Renal cortex interstitium (tissue), 15 donors: ENCODE measurements at places on chromosomes 13 and 19. TPM values are rescaled to one million over a fixed set of nuclear protein-coding genes. Genes with fewer than 3 reads are reported as not detected.

GRCh38 chr13:112345826-112346172 lies 30.4 kb upstream of the SPACA7 start:
- DNase-seq: no peak

- DNase-seq: no peak
These were observed at the start of gene ARHGEF18 for GRCh38 chr19:7348587-7349230. Gene ARHGEF18, plus strand, starts transcription at chr19:7348937. Its CDS starts 13,954 bp downstream, at chr19:7362891.

DNA sequence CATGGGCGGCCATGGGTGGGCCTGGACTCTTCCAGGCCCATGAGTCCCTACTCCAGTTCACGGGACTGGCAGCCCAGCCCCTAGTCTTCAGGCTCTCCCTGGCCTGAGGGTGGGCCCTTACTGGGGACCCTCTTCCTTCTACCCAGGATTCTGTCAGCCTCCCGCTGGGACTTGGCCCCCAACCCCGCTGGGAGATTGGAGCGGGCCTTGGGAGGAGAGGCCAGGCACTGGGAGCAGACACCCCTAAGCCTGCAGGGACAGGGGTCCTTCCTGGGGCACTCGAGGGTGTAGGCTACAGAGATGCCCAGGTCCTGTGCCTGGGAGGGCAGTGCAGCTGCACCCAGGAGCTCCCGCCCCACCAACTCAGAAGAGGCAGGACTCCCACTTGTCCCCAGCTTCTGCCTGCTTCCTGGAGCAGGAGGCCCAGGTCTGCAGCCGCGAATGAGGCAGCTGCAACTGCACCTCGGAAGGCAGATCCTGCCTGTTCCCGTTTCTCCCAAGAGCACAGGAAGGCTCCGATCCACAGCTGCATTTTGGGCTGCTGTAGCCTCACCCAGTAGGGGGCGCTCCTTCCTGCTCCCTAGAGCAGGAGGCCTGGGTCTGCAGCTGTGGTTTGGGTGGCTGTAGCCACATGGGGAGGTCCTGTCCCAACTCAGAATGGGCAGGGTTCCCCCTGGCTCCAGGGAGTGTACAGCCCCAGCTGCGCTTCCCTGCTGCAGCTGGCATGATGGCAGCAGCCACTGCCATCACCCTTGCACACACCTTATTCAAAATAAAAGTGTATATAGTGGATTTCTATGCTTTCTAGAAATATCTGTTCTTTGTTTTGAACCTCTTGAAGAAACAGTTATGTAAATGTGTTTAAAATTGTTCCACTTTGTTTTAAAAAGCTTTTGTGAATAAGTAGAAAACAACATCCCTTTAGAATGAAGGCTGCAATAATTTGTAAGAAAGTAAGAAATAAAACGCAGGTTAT lies 46.8 kb downstream of the TEX26 start:
- no peak for DNase-seq

Gene MAG
- polyA plus RNA-seq: 4.8 TPM

DNA sequence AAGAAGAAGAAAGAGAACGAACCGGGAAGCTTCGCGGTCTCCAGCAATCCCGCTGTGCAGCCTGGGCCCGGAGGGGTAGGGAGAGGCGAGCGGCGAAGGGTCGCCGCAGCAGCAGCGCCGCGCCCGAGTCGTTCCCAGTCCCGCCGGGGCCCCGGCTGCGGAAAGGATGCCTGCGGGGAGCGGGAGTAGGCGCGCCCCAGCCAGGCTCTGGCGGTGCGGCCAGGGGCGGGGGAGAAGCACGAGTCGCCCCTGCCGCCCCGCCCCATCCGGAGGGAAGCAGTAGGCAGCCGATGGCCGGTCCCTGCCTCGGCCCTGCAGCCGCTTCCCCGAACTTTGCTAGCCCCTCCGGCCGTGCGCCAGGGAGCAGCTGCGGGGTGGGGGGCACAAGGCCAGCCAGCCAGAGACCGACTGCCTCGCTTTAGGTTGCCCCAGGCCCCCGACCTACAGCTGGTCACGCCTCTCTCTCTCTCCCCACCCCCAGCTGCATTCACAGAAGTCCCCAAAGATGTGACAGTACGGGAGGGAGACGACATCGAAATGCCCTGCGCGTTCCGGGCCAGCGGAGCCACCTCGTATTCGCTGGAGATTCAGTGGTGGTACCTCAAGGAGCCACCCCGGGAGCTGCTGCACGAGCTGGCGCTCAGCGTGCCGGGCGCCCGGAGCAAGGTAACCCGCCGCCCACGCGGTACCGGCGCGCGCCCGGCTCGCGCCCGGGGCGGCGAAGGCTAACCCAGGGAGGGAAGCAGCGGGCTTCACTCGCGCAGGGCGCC lies 1.1 kb downstream of the VSTM2B start:
- DNase-seq: no peak

Gene SPACA4
- polyA plus RNA-seq: 0.26 TPM

Gene EFNB2
- 135 TPM for polyA plus RNA-seq

DNA sequence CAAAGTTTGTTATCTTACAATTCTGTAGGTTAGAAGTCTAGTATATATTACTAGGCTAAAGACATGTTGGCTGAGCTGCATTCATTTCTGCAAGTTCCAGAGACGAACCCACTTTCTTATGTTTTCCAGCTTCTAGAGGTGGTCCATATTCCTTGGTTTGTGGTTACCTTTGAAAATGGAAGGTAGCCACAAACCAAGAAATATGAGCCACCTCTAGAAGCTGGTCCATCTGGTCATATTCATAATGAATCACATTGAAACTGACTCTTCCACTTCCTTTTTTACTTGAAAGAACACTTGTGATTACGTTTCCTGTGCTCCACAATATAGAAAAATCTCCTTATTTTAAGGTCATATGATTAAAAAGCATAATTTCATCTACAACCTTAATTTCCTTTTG lies 943.0 kb upstream of the PCDH9 start:
- DNase-seq: no peak

GRCh38 chr13:74476365-74476764 lies 342.2 kb upstream of the KLF12 start:
- DNase-seq: no peak

DNA sequence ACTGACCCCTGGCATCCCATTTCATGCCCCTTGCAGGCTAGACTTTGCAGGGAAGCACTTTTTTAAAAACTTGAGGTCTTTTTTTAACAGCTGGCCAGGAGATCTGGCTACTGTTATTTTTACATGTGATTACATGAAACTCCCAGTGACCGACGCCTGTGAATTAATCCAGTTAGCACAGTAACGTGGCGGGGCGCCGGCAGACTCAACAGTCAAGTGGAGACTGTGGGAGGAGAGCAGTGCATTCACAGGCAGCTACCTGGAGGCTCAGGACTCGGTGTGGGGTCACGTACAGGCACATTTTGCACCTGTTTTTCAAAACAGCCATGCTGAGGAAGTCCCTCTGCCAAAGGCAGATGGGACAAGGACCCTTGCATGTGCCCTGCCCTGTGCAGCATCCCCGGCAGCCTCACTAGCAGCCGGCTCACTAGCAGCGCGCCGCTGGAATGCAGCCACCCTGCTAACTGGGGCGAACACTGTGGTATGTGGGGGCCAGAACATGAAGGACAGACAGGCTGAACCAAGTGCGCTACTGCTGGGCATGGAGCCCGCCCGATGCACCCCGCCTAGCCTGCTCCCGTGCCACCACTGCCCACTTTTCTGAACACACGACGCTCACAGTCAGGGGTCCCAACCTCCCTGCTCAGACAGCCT lies 18.7 kb downstream of the CAPS start:
- no peak for DNase-seq

DNA sequence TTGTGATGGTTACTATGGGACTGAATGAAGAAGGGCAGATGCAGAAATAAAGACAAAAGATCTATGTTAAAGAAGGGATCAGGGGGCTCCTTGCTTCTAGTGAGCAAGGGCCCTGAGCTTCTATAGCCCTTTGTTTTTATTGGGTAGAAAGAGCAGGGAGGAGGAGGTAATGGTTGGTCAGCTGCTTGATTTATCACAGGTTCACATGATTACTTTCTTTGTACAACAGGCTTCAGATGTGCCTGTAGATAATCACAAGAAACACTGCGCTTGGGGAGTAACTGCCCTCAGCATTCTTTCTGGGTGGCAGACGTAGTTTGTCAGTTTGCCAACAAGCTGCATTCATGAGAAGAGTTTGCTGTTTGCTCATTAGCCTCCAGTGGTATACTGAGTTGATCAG lies 4.8 kb upstream of the ZNF439 start:
- no peak for DNase-seq

DNA sequence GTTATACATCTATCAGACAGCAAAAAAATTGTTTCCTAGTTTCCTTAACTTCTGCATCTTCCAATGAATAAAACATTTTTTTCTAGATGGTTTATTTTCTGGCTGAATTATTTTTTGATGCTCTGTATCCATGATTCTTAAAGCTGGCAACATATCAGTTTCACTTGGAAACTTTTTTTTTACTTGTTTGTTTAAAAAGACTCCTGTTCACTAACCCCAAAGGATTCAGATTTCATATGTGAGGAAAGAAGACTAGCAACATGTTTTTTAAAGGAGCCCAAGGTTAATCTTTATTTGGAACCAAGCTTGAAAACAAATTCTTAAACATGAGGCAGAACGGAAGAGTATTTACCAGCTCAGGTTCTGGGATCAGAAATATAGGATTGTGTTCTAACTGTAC lies 632.3 kb downstream of the SLITRK6 start:
- no peak for DNase-seq

DNA sequence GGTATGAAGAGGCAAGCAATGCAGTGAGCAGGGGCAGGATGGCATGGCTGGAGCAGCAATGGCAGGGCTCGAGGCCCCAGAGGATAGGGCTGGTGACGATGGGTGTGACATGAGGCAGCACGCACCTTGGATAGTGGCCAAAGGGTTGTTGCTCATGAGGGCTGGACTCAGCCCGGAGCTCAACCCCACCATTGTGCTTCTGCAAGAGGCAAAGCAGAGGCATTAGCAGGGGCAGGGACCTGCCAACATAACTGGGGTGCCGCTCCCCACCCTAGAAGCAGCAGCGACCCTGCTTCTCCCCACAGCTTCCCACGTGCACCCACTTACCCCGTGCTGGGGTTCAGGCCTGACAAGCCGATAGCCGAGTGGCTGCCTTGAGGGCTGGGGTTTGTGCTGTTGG lies 15.8 kb downstream of the ZNF574 start:
- no peak for DNase-seq

DNA sequence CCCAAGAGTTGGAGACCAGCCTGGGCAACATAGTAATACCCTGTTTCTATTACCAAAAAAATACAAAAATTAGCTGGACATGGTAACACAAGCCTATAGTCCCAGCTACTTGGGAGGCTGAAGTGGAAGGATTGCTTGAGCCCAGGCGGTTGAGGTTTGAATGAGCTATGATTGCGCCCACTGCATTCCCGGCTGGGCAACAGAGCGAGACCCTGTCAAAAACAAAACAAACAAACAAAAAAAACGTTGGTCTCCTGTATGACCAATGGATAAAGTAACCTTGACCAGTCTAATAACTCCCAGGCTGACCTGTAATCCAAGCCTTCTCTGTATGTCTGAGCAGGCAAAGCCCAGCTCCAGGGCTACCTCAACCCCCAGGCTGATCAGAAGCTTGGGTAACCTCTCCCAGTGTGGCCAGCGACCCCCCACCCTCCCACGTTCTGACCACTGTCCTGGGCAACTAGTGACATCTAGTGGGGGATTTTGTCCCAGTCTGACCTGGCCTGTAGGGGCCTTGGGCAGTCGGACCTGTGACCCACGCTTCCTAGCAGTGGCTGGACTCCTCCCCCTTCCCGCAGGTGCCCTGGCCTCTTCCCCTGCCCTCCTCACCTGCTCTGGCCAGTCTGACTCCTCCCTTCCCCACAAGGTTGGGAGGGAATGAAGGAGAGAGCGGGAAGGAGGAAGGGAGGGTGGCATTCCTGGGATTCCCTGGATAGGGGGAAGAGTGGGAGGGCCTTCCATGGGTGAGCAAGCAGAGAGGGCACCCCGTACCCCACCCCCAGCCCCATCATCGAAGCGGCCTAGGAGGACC lies 1.0 kb upstream of the BCAM start:
- DNase-seq: no peak

DNA sequence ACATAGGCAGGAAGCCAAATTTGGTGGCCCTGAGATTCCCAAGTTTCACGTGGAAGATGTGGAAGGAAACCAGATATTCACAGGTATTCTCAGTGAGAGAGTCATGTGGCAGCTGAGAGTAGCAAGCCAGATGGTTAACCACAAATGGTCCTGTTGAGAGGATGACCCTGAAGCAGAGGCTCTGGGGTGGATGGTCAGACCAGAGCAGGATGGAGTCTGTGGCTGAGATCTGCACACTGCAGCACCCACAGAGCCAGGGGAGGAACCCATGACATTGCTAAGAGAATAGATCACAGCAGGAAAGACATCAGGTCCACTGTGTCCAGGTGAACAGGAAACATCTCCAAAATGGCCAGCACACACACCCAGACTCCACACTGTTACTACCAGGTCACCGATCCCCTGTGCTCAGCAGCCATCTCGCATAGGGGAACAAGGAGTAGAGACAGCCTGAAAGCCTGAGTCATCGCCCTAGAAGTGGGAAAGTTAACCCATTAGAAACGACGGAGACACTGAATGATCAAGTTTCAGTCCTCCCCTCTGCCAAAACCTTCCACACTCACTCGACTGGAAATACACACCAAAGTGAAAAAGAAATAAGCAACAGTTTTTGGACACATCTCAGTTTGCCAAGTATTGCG lies 160.0 kb downstream of the RBM26 start:
- DNase-seq: no peak

Gene CA11
- polyA plus RNA-seq: 29.2 TPM

GRCh38 chr19:9881720-9882119 lies 46.6 kb downstream of the PIN1 start:
- no peak for DNase-seq

Gene THSD8
- 6.7 TPM for polyA plus RNA-seq

- no peak for DNase-seq
These were observed 36.2 kb downstream of the METTL21C start for GRCh38 chr13:102658660-102659059.

DNA sequence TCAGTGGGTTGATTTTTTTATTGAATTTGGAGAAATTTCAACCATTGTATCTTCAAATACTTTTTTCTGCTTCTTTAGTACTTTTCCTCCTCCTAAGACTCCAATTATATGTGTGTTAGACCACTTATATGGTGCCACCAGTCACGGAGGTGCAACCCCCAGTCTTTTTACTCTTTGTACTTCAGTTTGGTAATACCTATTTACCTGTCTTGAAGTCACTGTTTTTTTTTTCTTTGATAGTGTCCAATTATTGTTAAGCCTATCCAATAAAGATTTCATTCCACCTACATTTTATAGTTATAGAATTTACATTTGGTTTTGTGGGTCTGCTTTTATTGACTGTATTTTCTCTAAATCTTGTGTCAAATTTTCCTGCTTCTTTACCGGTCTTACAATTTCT lies 14.9 kb downstream of the ZNF283 start:
- DNase-seq: no peak

GRCh38 chr13:113274721-113275120 lies 22.3 kb upstream of the LAMP1 start:
- no peak for DNase-seq
